ENCODE measurements at places on chromosomes 3 and 15.

DNA sequence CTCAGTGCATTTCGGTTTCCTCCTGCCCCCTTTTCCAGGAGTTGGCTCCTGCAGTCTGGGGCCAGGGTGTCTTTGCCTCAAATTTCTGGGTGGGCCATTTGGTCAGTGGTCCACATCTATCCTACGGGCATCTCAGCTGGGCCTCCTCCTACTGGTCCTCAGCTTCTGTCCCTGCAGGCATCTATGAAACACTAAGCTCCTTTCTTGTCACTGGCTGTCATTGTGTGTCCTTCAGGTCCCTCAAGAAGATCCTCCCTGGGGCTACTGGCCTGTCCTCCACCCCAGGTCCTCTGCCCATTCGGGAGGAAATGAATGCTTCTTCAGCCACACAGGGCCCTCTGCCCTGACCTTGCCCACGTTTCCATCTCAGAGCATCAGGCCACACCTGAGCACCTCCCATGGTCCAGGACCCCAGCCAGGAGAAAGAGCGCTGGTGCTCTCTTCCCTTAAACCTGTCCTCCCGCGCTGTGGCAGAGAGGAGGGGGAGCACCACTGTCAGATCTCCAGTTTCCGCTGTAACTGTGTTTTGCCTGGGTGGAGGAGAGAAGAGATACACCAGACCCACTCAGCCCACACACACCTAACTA lies 1.8 kb downstream of the PRR23E start:
- DNase-seq: peak; percentile 6

DNA sequence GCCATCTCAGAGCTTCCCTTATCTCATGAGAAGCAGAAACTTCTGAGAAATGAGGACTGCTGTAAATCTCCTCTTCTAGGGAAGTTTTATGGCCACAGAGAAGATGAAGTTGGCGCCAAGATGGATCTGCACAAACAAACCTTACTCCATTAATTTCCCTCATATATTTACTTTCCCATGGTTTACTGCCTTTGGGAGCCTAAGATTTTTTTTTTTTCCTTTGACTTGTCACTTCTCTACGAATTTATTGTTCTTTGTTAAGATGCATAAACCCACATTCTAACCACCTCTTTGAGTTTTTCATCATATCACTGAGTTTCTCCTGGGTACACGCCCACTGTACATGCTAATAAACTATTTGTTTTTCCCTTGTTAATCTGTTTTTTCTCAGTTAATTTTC lies 21.5 kb upstream of the NPTN start:
- no peak for DNase-seq

- DNase-seq: no peak
These were observed 115.2 kb downstream of the TIGIT start for GRCh38 chr3:114408736-114409670.

DNA sequence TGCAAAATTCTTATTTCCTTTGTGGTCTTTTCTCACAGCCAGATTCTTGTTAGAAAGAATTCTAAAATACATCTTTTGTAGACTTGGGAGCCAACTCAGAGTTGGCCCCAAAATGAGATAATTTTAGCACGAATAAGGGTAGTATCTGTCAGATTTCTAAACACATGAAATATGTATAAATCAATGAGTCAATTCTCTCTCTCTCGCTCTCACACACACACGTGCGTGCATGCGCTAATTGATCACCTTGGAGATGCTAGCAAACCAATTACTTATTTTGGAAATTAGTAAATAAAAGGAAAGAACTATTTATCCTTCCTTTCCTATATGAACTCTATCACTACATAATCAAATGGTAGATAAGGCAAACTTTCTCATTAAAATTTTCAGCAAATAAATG lies 32.9 kb upstream of the PIK3R4 start:
- DNase-seq: no peak

- DNase-seq: peak; percentile 28
These were observed 47.5 kb upstream of the SLC9A9 start for GRCh38 chr3:143895805-143896204.

DNA sequence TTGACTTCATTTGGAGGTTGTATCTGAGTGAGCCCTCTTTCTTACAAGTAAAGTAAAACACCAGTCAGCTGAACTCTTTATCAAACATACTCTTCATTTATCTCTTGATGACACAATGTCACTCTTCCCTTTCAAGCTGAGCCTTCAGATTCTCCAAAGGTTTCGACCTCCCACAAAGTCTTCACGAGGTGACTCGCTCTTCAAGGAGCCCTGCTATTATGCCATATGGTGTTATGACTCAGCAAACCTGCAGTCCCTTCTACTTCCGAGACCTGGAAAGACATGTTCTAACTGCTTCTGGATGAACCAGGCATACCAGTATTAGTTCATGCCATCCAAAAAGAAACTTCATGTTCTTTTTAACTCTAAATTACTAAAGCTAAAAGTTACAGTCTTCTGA lies 23.1 kb downstream of the AADAC start:
- no peak for DNase-seq

GRCh38 chr3:170331143-170331542 lies 26.4 kb upstream of the SKIL start:
- no peak for DNase-seq
